Right atrium auricular region (tissue), 2 donors: ENCODE measurements at places on chromosomes 3 and 15. TPM values are rescaled to one million over a fixed set of nuclear protein-coding genes. Genes with fewer than 3 reads are reported as not detected.
A peak's percentile ranks its signal among the peaks of the same experiment; 100 is the strongest.

DNA sequence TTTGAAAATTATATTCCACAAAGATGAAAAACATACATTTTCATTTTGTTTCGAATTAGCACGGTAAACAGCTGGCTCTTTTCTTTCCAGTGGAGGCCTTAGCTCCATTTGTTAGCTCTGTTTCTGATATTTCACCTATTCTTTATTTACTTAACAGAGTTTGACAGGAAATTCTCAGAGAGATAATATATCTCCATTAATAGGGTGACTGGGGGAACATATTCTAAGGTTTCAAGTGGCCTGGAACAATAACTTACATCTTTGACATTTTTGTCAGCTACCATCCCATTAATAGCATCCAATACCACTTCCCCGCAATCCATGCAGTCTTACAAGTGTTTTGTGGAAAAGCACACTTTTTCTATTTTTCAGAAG, 577.6 kb upstream of the MDFIC2 start:
- no peaks in the 10 kb centered on the region for H3K27me3 ChIP-seq
- no peak overlapping the region for H3K4me3 ChIP-seq
- no peaks in the 10 kb centered on the region for H3K4me1 ChIP-seq
- no peaks in the 10 kb centered on the region for H3K36me3 ChIP-seq

DNA sequence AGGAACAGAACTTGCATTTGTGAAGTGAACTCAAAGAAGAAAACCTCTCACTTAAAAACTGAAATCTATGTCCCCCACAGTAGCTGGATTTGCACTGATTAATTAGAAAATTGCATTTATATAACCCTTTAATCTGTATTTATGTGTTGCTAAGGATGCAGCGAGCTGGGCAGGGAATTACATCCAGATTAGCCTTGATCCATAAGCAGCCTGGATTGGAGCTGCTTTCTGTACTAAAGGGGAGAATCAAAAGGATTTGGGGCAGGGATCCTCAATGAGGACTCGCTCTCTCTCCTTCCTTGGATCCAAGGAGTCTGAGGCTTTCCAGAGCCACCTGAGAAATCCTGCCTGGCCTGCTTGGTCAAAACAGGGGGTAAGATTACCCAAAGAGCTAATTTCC, 125.9 kb downstream of the TLE3 start:
- H3K27ac ChIP-seq: no peak overlapping the region
- no peaks in the 10 kb centered on the region for H3K36me3 ChIP-seq
- no peaks in the 10 kb centered on the region for H3K27me3 ChIP-seq
- H3K4me3 ChIP-seq: no peak overlapping the region
- DNase-seq: no peak
- no peaks in the 10 kb centered on the region for H3K4me1 ChIP-seq

DNA sequence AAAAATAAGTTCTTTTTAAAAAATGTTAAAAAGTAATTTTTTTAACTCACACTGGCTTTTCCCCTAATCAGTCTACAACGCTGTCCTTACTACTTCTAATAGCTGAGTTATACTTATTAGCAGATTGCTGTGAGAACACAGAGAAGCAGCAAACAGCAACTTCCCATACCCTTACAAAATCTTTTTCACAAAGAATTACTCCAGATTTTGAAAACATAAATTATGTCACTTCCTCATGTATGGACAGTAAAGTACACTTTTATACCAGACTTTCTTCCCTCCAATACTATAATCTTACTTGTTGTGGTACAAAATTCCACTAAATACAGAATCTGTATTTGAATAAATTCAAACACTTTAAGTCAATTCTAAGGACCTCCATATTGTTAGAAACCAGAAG, 2.1 kb downstream of the PHC3 start:
- peak overlapping the region; percentile 95 for H3K27ac ChIP-seq
- peaks cover 18% of the 10 kb centered on the region for H3K4me1 ChIP-seq
- peaks cover 35% of the 10 kb centered on the region for H3K36me3 ChIP-seq
- H3K27me3 ChIP-seq: no peaks in the 10 kb centered on the region
- no peak for DNase-seq

GRCh38 chr15:76360416-76360815, 23.8 kb downstream of the ISL2 start:
- H3K27me3 ChIP-seq: no peaks in the 10 kb centered on the region
- H3K4me3 ChIP-seq: no peak overlapping the region
- no peak for DNase-seq
- H3K4me1 ChIP-seq: no peaks in the 10 kb centered on the region
- H3K27ac ChIP-seq: no peak overlapping the region
- no peaks in the 10 kb centered on the region for H3K36me3 ChIP-seq

DNA sequence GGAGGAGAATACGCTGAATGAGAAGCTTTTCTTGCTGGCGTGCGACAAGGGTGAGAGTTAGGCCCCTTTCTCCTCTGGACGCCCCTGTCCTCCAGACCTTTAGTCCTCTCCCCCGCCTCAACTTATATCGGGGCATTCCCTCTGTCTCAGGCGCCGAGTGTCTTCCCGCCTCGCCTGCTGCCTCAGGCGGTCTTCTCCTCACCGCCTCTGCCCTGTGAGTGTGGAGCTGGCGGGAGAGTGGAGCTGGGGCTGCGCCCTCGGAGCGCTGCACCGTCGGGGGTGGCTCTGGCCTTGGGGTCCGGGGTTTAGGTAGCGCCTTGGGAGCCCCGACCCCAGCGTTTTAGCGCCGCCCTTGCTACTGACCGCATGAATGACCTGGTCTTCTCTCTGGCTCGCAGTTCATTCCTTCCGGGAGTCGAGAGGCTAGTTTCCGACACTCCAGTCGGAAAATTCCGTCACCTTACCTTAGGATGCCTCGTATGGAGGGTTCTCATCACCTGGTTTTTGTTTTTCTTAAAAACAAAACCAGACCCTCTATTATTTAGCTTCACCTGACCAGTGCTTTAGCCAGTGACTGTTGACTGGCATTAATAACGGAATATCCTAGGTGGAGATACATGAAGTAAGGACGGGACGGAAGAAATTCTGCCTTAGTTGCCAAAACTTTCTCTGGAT, 985 bp downstream of the TRPC1 start:
- H3K36me3 ChIP-seq: no peaks in the 10 kb centered on the region
- no peaks in the 10 kb centered on the region for H3K4me1 ChIP-seq
- peak overlapping the region; percentile 92 for H3K4me3 ChIP-seq
- no peaks in the 10 kb centered on the region for H3K27me3 ChIP-seq

The GRM7 gene
- not detected for total RNA-seq

The ARHGEF26 gene
- 6.9 TPM for total RNA-seq

The IL17RD gene
- 2.8 TPM for total RNA-seq

The ZDHHC19 gene
- total RNA-seq: not detected

The PLS1 gene
- 0.96 TPM for total RNA-seq
